Colonic mucosa (tissue), 4 donors: ENCODE measurements at places on chromosomes 2 and 18.

DNA sequence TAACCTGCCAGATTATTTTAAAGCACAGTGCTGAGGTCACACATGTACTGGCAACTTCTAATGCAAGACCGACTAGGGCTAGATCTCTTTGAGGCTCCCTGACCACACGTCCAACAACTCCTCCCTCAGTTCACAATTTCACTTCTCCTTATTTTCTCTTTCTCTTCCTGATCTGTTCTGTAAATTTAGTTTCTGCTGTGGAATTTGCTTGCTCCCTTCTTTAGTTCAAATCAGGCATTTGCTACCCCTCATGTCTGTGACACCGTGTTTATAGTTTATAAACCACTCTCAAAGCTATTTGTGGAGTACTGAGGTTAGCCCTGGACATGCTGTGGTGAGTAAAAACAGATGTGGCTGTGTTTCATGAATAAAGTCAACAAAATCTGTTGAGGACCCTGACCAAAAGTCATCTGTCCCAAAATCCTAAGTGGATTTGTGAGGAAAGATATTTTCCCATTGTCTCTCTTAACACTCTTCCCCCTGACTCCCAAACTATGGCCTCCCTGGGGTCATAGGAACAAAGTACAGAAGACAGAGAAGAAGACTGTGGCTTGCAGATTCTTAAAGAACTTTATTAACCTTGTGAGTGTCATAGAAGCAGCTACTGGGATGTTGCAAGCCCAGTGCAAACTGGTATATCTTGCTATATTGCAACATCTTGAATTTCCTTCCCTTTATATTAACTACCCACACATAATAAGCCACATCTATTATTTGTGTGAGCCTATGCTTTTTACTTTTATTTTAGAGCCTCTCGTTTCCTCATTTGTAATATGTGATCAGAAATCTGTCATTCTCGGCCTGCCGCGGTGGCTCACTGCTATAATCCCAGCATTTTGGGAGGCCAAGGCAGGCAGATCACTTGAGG, 3.5 kb upstream of the NAGK start:
- no peak for DNase-seq

- DNase-seq = no peak
Observed at GRCh38 chr2:6556755-6557154, 309.0 kb downstream of the CMPK2 start.

- no peak for DNase-seq
Observed at GRCh38 chr2:3168230-3168891, 209.3 kb downstream of the EIPR1 start.

DNA sequence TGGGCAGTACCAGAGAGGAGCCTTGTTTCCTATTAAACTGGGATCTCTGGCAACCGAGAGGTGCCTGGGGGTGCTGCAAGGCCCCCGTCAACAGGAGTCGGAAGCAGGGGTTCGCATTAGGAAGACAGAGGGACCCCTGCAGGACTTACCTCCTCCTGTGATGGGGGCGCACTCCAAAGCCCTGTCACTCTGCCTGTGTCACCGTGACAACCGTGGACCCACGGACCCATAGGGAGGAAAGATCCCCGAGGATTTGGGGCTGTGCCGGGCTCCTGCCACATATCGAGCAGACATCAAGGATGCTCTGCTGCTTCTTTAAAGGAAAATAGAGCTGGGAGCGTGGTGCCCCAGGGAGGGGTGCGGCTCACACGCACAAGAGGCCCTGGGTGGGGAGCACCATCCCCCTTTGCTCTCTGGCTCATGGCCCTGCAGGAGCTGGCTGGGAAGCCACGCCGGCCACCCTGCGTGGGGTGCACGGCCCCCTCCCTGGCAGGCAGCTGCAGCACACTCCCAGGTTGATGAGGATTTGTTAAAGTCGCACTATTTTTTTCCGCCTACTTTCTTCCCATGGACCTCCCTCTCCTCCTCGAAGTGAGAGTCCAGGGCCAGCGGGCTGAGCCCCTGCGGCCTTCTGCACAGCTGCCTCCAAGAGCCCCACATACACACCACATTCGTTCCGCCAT, 167.5 kb downstream of the TWIST2 start:
- no peak for DNase-seq

DNA sequence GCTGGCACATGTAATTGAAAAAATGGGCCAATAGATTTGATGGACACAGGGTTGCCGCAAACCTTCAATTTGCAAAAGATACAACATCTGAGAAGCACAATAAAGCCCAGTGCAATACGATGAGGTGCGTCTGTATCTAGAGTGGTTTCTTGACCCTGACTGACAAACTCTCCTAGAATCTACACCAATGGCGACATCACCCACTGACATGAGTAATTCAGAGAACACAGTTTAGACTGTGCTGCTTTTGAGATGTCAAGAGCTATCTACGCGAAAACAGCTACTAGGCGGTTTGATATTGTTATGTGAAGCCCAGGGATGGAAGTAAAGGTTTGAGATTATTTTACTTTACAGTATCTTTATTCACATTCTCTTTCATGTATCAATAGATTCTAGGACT, 104.9 kb downstream of the EIPR1 start:
- DNase-seq = no peak

GRCh38 chr2:113041871-113042270, 10.8 kb downstream of the IL36B start:
- DNase-seq = no peak

DNA sequence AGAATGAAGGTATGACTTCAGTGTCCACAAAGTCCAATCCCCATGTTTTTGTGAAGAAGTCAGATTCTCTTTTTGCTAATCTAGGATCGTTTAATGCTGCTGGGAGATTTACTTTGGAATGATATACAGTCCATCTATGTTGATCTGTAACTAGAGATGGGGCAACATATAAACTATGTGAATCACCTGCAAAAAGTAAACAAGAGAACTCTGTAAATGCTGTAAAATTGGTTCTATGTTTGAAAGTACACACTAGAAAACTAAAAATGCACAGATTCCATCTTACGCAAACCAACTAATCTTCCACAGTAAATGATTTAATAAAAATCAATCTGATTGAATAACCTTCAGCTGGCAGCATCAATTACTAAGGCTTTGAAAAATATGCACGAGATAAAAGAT, 37.5 kb downstream of the VPS54 start:
- no peak for DNase-seq

DNA sequence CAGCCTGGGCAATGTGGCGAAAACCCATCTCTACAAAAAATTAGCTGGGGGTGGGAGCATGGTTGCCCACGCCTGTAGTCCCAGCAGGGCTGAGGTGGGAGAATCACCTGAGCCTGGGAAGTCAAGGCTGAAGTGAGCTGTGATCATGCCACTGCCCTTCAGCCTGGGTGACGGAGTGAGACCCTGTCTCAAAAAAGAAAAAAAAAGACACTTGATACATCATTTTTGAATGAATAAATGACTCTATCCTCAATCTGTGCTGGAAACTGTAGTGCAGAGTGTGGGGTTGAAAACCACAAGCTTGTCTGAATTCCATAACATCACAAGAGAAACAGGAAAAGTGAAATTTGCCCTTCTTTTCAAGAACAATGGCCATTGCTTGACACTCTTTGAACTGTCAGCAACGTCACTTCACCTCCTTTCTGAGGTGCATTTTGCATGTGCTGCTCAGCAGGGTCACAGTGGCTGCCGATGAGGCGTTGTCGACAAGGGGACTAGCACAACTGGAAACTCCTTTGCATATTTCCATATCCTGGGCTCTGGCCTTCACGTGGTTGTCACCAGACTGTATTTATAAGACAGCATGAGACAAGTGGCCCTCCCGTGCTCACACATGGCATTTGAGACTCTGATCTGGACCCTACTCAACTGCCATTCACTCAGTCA, 54.2 kb downstream of the DDX1 start:
- no peak for DNase-seq

DNA sequence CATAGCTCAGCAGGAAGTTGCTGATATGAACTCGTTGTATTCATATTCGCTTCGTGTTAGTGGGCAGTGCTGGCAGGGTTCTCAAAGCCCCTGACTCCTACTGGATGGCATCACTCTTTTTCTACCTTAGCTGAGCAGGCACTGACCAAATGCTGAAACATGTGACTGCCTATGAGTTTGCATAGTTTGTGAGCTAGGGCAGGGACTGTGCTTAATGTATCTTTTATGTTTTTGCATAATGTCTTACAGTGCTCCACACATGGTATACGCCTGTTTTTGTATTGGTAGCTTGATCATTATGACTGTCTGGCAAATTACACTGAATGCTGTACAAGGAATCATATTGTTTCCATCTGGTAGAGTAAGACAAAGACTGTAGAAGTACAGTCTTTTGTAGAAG, 305.3 kb downstream of the PARD3B start:
- no peak for DNase-seq

DNA sequence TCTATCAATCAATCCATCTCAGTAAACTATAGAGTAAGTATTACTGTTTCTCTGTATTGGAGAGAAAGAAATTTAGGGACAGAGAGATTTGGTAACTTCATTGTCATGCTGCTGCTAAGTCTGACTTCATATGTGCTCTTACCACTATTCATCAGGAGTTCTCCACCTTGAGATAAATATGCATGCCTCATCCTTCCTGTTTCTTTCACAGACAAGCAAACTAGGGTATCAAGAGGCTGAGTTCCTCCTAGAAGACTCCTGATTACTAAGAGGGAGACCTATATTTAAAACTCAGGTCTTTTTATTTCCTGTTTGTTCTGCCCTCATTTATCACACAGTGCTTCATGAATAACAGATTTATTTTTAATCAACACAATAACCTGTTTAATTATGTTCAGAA, 34.1 kb downstream of the RIT2 start:
- no peak for DNase-seq

DNA sequence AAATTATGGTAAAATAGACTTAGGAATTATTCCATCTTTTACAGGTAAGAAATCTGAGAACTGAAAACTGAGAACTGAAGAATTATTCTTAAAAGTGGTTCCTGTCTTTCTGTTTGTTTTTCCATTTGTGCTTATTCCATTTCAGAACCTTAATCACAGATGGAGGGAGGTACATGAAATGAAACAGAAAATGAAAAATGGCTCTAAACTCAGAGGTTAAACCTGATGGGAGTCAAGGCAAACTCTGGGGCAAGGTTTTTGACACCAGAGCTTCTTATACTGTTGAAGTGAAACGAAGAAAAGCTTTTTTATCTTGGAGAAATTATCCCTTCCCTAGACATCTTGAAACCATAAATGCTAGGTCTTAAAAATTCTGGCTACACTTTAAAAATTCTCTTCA, 182.1 kb downstream of the ZNF804A start:
- no peak for DNase-seq
